Activated CD4-positive, alpha-beta T cell treated with anti-CD3 and anti-CD28 coated beads for 36 hours (primary cell): ENCODE measurements at places on chromosomes 7 and 10. TPM values are rescaled to one million over a fixed set of nuclear protein-coding genes. Genes with fewer than 3 reads are reported as not detected.

- H3K36me3 ChIP-seq = no peaks in the 10 kb centered on the region
- no peak overlapping the region for H3K27ac ChIP-seq
- H3K27me3 ChIP-seq = peaks cover 30% of the 10 kb centered on the region
- peaks cover 9% of the 10 kb centered on the region for H3K4me1 ChIP-seq
These were observed 2.6 kb downstream of the CAMK2B start for GRCh38 chr7:44322631-44323363.

DNA sequence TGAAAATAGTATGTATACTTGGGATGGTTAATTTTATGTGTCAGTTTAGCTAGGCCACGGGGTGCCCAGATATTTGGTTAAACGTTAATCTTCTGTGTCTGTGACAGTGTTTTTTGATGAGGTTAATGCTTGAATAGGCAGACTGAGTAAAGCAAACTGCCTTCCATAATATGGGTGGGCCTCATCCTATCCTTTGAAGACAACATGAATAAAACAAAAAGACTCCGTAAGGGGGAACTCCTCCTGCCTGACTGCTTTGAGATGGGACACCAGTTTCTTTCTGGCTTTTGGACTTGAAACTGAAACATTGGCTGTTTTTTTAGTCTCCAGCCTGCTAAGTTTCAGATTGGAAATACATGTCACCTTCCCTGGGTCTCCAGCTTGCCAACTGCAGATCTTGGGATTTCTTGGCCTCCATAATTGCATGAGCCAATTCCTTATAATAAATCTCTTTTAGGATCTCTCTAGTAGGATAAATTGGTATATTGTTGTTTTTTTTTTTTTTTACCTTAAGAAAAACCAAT, 59.9 kb upstream of the GLCCI1 start:
- no peaks in the 10 kb centered on the region for H3K4me1 ChIP-seq
- H3K4me3 ChIP-seq = no peak overlapping the region
- no peak for DNase-seq
- no peaks in the 10 kb centered on the region for H3K27me3 ChIP-seq

GRCh38 chr7:140695381-140695780, 1.1 kb upstream of the NDUFB2 start:
- peaks cover 19% of the 10 kb centered on the region for H3K36me3 ChIP-seq
- H3K4me1 ChIP-seq = peaks cover 30% of the 10 kb centered on the region
- H3K27ac ChIP-seq = peak overlapping the region; percentile 17
- no peak for DNase-seq

The PHKG1 gene
- total RNA-seq = 1.6 TPM
